ENCODE measurements at places on chromosomes 5 and 9.
A peak's percentile ranks its signal among the peaks of the same experiment; 100 is the strongest.

- no peak for DNase-seq
Measured at GRCh38 chr9:20805766-20806165, 121.7 kb downstream of the FOCAD start.

GRCh38 chr9:15512204-15512603 lies 1.4 kb upstream of the PSIP1 start:
- no peak for DNase-seq

GRCh38 chr9:113369855-113370140 lies 7.0 kb downstream of the HDHD3 start:
- no peak for DNase-seq

DNA sequence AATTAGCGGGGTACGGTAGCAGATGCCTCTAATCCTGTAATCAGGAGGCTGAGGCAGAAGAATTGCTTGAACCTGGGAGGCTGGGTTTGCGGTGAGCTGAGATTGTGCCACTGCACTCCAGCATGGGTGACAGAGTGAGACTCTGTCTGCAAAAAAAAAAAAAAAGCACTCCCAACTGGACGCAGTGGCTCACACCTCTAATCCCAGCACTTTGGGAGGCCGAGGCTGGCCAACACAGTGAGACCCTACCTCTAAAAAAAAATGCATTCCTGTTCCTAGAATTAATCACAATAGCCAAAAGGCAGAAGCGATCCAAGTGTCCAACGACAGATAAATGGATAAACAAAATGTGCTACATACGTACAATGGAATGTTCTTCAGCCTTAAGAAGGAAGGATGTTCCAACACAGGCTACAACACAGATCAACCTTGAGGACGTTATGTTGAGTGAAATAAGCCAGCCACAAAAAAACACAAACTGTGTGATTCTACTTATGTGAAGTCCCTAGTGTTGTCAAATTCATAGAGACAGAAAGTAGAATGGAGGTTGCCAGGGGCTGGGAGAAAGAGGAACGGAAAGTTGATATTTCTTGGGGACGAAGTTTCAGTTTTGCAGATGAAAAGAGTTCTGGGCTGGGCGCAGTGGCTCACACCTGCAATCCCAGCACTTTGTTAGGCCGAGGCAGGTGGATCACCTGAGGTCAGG lies 13.8 kb downstream of the FAM78A start:
- DNase-seq = no peak

- DNase-seq = no peak
Measured at GRCh38 chr9:104544644-104545043, 8.0 kb upstream of the OR13C3 start.

DNA sequence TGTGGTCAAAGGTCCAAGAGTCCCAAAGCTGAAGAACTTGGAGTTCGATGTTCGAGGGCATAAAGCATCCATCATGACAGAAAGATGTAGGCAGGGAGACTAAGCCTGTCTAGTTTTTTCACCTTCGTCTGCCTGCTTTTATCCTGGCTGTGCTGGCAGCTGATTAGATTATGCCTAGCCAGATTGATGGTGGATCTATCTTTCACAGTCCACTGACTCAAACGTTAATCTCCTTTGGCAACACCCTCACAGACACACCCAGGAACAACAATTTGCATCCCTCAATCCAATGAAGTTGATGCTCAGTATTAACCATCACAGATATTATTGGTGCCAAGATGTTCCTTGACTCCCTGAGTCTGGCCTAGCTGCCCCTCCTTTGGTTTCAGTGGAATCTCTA lies 530.8 kb upstream of the CLINT1 start:
- no peak for DNase-seq

DNA sequence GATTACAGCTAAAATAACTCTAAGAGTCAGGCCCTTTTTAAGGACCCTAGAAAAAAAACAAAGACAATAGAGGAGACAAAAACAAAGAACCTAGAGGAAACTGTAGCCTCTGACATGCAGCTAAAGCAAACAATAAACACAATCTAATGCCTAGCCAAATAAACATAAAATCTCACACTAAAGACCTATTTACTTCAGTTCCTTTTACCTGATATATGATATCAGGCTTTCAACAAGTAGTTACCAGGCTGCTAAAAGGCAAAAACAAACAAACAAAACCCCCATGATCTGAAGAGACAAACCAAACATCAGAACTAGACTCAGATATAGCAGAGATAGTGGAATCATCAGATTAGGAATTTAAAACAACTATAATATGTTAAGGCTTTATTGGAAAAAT lies 226.5 kb upstream of the POU5F2 start:
- DNase-seq = no peak

DNA sequence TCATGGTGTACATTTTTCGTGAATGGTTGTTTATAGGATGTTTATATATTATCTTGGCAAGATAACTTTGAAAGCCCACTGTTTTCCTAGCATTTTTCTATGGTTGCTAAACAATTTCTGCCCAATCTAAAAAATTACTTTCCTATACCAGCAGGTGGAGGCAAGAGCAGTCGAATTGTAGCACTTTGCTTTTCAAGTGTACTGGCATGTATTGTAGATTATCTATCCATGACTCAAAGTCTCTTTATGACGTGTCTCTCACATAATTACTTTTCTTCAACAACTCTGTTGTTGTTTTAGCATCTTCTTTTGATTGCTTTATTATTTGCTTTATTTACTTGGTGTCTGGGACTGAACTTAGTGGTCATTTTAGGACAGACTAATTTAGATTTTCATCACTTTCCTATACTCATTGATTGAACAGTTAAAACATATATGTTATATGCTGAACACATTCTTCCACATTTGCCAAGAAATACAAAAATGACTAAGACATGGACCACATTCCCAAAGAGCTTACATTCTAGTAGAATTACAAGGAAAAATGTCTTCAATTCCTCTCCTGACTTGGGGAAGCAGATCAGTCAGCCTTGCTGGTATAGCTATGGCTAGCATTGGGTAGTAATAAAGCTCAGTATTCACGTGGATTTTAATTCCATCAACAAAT lies 20.7 kb downstream of the NLN start:
- no peak for DNase-seq

- DNase-seq = no peak
Measured at GRCh38 chr5:55538661-55539060, 3.9 kb upstream of the PLPP1 start.

GRCh38 chr5:2802693-2803365 lies 51.4 kb upstream of the IRX2 start:
- DNase-seq = no peak

DNA sequence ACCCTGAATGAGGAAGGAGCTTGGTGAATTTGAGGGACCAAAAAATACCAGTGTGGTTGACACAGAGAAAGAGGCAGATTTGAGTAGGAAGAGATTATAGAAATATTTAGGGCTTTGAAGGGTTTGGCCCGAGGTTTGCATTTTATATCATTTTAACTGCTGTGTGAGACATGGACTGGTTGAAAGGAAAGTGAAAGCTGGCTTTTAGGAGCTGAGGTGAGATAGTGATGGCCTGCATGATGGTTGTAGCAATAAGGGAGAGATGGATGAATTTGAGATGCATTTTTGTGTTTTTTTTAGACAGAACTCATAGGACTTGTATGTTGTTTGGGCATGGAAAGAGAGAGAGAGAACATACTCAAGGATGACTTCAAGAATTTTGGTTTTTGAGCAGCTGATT lies 21.7 kb downstream of the FER start:
- no peak for DNase-seq

DNA sequence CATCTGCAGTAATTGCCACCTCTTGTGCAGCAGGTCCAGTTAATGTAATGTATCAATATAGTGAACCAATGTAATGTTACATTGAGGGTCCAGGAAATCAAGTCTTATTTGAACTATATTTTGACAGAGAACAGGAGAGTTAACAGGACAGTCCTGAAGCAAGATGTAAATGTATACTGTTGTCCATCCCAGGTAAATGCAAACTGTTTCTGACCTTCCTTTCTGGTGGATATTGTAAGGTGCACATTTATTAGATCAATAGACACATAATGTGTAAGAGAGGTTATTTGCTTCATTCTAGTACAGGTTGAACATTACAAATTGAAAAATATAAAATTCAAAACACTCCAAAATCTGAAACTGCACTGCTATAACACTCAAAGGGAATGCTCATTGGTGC lies 23.4 kb upstream of the FBXW11 start:
- no peak for DNase-seq

GRCh38 chr5:176470539-176470938 lies 22.4 kb downstream of the FAF2 start:
- DNase-seq = no peak

GRCh38 chr9:1941989-1942388 lies 73.2 kb upstream of the SMARCA2 start:
- no peak for DNase-seq

DNA sequence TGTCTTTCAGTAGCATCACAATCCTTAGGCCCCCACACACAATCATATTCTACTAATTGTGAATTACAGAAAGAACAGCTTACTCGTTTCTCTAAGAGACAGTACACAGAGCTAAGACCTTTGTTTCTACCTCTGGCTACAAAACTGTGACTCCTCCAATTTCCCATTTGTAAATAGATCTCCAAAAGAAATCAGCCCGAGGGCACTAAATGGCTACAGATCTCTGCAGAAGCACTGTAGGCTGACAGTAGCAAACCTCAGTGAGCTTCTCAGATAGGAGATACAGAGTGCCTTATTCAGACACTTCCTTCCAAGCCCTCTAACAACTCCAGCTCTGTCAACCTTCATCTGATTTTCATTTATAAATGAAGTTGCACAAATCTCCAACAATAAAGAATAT lies 51.0 kb downstream of the EFNA5 start:
- no peak for DNase-seq

DNA sequence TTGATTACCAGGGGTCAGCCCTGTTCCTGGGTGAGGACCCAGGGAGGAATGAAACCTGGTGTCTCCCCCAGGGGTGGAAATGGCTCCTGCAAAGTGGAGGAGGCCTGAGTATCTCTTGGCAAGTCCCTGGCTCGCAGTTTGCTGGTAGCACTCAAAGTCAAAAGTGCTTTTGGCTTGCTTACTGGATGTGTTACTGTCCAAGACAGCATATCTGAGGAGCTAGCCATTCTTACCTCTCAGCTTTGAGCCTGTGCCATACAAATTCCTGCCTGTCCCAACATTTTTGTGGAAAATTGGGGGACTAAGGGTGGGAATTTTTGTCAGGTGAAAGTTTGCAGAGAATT lies 9.9 kb downstream of the ZNF618 start:
- DNase-seq = no peak

DNA sequence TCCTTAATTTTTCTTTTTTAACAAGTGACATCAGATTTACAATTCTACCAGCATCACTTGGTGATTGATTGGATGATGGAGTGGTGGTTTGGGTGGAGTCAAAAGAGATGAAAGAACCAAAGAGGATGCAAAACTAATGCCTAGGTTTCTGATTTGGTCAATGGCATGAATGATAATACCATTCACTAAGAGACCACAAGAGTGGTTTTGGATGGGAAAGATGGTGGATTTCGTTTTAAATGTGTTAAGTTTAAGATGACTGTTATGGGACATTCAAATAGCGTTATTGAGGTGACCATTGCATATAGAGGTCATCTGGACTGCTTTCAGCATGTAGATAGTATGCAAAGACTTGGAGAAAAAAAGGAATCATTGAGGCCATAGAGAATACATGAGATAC lies 3.6 kb downstream of the SMC5 start:
- no peak for DNase-seq

DNA sequence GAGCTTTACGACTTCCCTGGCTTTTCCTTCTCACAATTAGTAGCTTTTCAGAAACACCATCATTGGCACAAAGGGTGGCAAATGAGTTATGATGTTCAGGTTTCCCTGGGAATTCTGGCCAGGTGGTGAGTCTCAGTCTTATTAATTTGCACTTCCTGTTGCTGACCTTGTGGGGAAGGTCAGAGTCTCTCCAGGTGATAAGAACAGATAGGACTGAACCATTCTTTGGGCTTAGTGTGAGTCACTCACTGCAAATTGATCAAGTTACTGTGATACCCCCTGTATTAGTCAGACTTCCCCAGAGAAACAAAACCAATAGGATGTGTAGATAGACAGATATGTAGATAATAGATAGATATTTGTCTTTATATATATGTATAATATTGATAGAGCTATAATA lies 53.8 kb upstream of the RANBP3L start:
- DNase-seq = no peak

- DNase-seq = peak; percentile 29
Measured at GRCh38 chr9:96299823-96300222, 2.2 kb downstream of the HSD17B3 start.

- DNase-seq = no peak
Measured at GRCh38 chr5:142221091-142221860, 103.5 kb downstream of the SPRY4 start.

- no peak for DNase-seq
Measured at GRCh38 chr5:149609640-149610219, 28.4 kb downstream of the ARHGEF37 start.

GRCh38 chr5:81006947-81007636 lies 46.9 kb downstream of the RASGRF2 start:
- no peak for DNase-seq
